ENCODE measurements at places on chromosomes 1 and 21.

DNA sequence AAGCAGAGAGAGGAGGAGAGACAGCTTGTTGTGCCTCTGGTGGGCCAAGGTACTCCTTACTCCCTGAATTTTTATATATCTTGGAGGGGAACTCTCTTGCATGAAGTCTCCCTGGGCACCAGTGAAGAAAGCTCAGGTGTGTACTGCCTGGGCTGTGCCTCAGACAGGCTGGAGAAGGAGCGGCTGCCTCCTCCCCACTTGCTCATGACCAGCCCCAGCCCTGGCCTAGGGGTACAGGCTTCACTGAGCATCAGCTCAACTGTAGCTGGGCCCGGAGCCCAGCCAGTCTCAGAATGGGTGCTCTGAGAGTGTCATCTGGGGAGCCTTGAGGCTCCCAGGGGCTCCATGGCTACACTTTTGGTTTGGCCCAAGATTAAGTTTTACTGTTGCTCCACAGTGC, 44.8 kb upstream of the TENT5C start:
- no peak for DNase-seq

DNA sequence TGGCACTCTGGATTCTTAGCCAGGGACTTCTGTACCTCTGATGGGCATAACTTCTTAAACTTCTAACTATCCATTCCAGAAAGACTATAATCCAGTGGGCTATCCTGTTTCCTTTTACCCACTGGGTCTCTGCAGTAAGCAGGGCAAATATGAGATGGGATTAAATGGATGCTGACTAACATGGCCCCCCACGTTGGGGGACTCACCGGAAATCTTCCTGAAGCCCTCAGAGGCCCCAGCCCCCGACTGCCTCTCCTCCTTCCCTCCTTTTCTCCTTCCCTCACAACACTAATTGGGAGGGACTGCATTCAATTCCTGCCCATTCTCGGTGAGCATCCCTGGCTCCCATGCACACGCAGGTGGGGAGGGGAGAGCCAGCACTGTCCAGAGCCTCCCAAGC, 70.1 kb downstream of the SSBP3 start:
- DNase-seq: no peak

DNA sequence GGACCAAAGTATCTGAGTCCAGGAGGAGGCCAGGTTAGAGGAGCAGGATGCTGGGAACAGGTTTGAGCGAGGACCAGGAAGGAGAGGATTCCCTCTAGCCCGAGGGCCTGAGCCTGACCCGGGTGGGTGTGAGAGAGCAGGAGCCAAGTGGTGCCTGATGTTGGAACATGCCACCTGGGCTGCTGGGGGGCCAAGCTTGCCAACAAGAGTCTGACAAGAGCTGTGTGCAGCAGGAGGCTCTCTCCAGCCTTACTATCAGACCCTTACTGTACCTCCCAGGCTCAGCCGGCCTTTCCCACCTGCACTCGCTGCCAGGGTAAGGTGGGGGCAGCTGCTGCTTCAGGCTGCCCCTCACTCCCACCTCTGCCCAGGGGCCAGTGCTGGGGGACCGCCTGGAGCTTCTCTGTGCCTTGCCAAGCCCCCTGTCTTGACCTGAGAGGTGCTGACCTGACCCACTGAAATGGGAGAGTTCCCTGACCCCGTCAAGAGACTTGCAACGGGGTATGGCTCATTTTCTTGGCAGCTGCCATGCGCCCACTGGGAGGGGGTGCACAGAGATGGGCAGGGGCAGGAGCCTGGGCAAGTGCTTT, 159.6 kb upstream of the VAMP3 start:
- no peak for DNase-seq

DNA sequence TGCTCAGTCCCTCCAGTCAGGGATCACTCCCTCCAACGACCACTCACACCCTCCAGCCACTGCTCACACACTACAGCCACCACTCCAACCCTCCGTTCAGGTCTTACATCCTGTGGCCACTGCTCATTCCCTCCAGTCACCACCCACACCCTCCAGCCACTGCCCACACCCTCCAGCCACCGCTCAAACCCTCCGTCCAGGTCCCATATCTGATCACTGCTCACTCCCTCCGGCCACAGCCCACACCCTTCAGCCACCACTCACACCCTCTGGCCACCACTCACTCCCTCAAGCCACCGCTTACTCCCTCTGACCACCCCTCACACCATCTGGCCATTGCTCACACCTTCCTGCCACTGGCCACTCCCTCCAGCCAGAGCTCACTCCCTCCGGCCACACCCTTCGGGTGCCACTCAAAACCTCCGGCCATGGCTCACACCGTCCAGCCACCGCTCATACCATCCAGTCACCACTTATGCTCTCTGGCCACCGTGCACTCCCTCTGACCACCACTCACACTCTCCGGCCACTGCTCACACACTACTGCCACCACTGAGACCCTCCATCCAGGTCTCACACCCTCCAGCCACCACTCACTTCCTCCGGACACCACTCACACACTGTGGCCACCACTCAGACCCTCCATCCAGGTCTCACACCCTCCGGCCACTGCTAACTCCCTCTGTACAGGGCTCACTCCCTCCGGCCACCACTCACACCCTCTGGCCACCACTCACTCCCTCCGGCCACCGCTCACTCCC, 4.7 kb upstream of the TFF1 start:
- DNase-seq: no peak

- no peak for DNase-seq
Measured at GRCh38 chr1:201568859-201569294, 29.9 kb downstream of the NAV1 start.

DNA sequence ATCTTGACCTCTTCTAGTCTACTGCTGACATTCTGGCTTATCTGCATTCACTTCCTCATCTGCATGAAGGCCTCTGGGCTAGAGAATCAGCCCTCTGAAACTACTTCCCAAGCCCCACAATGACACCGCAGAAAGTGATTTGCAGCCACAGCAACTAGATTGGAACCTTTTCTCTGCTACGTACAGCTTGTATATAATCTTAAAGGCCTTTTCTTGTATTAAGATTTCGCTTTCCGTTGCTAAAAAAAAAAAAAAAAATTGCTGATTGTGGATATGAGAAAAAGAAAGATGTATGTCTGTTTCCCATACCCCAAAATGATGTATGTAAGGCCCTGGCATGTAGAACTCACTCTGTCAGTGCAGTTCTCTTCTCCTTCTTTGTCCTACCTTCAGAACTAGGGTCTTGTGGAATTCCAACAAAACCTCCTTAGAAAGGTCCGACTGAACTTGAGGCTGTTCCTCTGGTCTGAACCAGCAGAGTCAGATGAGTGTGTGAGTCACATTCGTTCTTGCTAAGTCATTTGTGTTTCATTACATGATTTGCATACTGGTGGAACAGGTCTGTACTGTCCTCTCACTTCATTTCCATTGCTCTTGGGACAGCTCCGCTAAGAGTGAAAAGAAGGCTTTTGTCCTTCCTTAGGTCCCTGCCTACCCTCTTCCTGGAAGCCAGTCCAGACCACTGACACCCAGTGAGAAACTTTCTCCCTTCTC, 62.7 kb downstream of the PLPP3 start:
- no peak for DNase-seq
